HFFc6 (cell line): ENCODE measurements at places on chromosomes 1 and 21. TPM values are rescaled to one million over a fixed set of nuclear protein-coding genes. Genes with fewer than 3 reads are reported as not detected.
A peak's percentile ranks its signal among the peaks of the same experiment; 100 is the strongest.

- H3K4me1 ChIP-seq = peaks cover 12% of the 10 kb centered on the region; the same call in 1 of the 2 replicates
- DNase-seq = peak; percentile 75
- no peaks in the 10 kb centered on the region for H3K36me3 ChIP-seq
- H3K27me3 ChIP-seq = peaks cover 20% of the 10 kb centered on the region
- no peak overlapping the region for H3K4me3 ChIP-seq
Measured at GRCh38 chr1:9004700-9005394, 21.4 kb downstream of the SLC2A7 start.

Gene H6PD
- total RNA-seq = 15.5 to 18.6 TPM (median 17.1 TPM) in 3 replicates

Gene TRIM67
- total RNA-seq = not detected in 3 replicates

- DNase-seq = no peak
- peaks cover 8% of the 10 kb centered on the region for H3K36me3 ChIP-seq
- no peak overlapping the region for H3K27ac ChIP-seq
- peaks cover 70% of the 10 kb centered on the region for H3K4me1 ChIP-seq
Measured at GRCh38 chr1:172135076-172135672, 285.3 kb upstream of the C1orf105 start.

Gene PBX1
- total RNA-seq = 36.7 and 42.4 TPM in 2 replicates

Gene PTGFRN
- total RNA-seq = not detected in 3 replicates

DNA sequence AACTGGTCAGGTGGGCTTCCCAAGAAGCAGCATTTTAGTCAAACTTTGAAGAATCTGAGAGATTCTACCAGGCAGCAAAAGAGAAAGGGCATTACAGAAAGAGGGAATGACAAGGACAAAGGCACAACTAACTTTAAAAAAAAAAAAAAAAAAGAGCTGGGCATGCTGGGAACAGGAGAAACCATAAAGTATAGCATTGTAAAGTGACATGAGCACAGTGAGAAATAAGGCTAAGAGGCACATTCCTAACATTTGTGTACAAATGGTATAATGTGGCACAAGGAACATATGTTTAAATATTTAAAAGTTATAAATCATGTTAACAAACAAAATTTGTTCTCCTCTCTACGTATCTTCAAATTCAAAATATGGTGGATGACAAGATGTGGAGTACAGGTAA is 69.6 kb downstream of the CLCA4 start:
- no peak overlapping the region for H3K4me3 ChIP-seq
- H3K27me3 ChIP-seq = no peaks in the 10 kb centered on the region; the same call in 1 of the 2 replicates
- H3K4me1 ChIP-seq = no peaks in the 10 kb centered on the region
- DNase-seq = no peak
- H3K27ac ChIP-seq = no peak overlapping the region
- no peaks in the 10 kb centered on the region; the same call in 1 of the 2 replicates for H3K36me3 ChIP-seq

DNA sequence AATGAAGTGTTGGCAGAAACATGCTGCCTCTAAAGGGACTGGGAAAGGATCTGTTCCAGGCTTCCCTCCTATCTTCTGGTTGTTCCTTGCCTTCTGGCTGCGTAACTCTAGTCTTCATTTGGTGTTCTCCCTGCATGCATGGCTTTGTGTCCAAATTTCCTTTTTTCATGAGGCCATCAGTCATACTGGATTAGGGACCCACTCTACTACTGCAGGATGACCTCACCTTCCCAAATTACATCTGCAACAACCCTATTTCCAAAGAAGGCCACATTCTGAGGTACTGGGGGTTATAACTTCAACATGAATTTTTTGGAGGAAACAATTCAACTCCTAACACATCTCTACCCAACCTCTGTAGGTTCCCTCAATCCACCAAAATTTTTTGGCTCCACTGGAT is 26.3 kb downstream of the MR1 start:
- H3K27me3 ChIP-seq = peaks cover 1% of the 10 kb centered on the region; the same call in 1 of the 2 replicates
- peaks cover 24% of the 10 kb centered on the region for H3K4me1 ChIP-seq
- H3K4me3 ChIP-seq = no peak overlapping the region
- peaks cover 26% of the 10 kb centered on the region for H3K36me3 ChIP-seq
- DNase-seq = no peak
- no peak overlapping the region for H3K27ac ChIP-seq

DNA sequence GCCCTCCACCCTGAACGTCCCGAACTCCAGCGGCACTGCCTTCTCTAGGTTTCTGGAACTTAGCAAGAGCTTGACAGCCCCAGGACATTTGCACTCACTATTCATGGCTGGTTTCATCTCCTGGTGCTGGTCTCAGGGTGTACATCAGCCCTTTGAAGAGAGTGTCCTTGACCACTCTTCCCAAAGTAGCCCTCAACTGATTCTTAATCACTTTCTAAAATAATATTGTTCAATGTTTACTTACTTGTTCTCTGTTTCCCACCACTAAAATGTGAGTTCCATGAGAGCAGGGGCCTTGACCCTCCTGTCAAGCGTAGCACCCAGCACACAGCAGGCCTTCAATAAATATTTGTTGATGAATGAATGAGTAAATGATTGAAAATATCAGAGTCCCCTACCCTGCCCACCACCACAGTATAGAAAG is 262.5 kb downstream of the RHOU start:
- no peak overlapping the region for H3K4me3 ChIP-seq
- H3K4me1 ChIP-seq = no peaks in the 10 kb centered on the region
- H3K36me3 ChIP-seq = no peaks in the 10 kb centered on the region

Gene DISP1
- total RNA-seq = 3.3 to 4.3 TPM (median 3.5 TPM) in 3 replicates

DNA sequence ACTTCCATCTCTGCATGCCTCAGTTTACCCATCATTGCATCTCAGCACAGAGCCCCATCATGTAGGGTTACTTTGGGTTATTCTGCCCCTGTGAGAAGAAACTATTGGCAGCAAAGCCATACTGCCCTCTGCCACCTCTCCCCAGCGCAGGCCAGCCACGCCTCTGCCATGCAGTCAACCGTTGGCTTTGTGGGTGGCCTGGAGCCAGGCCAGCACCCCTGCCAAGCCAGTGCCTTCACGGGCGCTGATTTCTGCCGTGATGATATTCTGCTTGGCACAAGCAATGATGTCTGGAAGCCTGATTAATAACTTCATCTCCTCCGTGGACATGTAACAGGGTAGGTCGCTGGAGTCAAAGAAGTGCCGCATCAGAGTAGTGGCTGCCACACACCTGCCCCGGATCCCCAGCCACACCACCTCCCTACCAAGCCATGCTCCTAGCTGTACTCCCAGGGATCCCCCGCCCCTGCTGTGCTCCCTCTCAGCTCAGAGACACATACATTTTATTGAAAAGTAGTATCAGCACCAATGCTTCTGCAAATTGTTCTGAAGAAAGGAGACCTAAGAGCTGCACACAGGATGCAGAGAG is 15.0 kb upstream of the CEP85 start:
- DNase-seq = no peak
- no peaks in the 10 kb centered on the region for H3K4me1 ChIP-seq
- H3K27me3 ChIP-seq = peaks cover 46% of the 10 kb centered on the region
- H3K4me3 ChIP-seq = no peak overlapping the region
- H3K36me3 ChIP-seq = no peaks in the 10 kb centered on the region
